ENCODE measurements at places on chromosomes 16 and 17.

- no peak for DNase-seq
Measured at GRCh38 chr17:76560036-76560876, 20.4 kb downstream of the PRCD start.

DNA sequence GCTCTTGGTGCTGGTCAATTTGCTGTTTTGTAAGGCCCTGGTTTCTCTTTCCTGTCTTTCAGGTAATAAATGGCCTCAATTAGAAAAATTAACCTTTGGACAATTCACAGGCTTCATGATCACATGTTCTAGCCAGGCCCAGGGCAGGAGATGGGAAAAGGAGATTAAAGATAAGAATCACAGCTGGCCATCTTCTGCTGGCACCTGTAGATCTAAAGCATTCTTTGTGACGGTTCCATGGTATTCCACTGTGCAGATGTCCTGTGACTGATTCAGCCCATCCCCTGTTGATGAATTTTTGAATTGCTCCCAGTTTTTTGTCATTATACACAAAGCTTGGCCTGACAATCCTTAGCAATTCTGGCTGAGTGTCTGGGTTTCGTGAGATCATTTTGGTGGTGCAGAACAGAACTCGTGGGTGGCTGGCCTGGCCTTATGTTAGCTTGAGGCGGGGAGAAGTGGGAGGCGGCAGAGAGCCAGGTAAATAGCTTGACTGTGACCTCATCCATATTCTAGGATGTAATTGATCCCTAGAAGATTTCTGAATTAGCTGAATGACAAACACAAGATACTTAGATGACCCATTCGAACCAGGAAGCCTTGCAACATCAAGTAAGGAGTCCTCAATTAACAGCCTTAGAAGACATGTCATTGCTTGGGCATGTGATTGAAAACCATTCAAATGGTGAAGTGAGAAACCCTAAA lies 14.1 kb downstream of the TMC5 start:
- no peak for DNase-seq

DNA sequence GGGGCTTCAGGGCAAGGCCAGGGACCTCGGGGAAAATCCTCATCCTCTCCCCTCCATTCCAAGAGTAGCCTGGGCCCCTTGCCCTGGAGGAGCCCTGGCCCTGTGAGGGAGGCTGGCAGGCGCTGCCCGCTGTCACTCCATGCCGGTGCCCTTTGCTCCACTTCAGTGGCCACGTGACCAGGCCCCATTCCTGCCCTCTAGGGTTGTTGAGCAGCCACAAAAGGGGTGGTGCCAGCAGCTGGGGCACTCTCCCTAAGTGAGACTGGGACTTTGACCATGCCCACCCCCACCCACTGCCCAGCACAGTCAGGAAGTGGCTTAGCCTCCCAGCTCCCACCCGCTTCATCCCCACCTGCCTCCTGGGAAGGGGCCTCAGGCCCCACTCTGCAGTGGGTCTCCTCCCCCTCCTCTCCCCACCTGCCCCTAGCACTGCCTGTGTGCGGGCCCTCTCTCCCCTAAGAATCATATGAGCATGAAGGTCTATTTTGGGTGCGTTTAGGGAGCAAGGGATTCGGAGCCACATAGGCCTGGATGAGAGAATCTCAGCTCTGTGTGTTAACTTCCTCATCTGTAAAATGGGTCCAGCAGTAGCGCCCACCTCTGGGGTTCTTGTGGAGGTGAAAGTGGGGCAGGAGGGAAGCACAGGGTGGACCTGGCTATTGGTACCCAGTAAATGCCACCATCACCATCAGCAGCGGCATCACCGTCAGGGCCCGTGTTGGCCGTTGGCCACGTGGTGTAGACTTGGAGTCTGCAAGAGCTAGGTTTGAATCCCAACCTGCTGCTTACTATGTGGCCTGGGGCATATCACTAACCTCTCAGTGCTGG lies 7.2 kb downstream of the PDK2 start:
- no peak for DNase-seq

GRCh38 chr17:61737820-61738219 lies 125.5 kb downstream of the BRIP1 start:
- no peak for DNase-seq

- DNase-seq = no peak
Measured at GRCh38 chr17:80870401-80870800, 121.2 kb upstream of the CHMP6 start.

- DNase-seq = no peak
Measured at GRCh38 chr17:2140683-2141082, 85.8 kb downstream of the HIC1 start.

DNA sequence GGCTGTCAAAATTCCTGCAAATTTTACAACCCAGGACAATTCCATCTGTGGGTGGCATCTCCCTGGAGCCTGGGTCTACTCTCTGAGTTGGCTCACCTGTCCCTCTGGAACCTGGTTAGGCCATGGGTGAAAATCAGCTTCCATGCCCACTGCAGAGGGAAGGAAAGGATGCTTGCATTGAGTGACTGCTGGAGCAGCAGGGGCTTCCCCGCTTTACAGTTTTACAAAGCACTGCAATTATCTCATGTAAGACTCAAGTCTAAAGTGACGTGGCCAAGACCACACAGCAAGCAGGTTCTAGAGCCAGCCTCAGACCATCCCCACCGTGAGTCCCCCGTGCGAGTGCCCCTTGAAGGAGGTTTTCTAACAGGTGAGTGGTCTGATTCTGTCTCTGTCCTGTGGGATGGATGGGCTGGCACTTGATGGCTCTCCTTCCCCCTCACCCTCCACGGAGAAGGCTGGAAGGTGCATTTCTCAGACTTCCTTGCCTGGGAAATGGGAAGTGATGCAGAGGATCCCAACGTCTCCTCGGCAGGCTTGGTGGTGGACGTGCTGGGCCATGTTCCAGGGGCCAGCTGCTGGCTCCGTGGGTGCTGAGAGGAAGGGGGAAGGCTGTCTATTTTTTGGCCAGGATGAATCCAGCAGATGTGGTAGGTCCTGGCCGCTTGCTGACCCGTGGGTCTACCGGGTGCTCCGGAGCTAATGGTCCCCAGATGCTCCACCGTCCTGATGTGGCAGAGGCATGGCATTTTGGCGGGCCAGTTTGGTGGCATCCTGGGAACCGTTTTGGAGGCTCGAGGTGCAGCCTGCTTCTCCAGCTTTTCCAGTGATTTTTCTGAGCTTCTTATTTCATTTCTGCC lies 26.3 kb upstream of the CBX4 start:
- DNase-seq = no peak

GRCh38 chr16:29877266-29877961 lies 14.4 kb upstream of the CDIPT start:
- no peak for DNase-seq

DNA sequence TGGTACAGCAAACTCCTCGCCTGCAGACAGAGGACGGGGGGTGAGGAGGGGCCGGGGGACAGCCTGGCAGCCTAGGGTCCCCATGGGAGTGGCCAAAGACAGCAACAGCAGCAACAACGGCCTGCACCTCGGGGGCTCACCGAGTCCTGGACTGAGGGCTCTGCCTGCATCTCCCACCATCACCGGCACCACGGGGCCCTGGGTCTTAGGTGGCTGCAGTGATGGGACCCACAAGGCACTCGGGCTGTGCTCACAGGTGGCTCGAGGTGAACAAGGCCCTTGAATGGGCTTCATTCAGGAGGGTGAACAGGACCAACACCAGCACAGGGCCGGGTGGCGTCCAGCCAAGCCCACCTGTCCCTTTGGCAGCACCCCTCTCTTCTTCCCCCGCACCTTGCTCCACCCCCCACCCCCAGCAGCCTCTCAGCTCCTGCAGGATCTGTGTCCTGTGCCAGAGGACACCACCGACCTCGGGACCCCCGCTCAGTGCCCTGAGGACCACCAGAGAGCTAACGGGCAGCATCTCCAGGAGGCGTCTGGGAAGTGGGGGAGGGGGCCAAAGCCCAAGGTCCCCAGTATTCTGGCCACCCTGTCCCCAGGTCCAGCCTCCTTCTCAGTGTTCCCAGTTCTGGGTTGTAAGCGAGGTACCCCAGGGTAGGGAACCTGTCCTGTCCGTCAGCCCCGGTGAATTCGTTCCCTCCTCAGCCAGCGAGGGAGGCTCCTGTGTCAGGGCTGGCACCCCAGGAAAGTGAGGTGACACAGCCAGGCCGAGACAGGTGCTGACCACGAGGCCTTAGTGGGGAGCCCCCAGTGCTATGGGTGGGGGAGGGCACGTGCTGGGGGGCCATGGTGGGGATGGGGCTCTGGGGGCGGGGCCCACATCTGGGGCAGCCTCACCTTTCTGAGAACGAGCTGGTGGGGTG lies 94.3 kb downstream of the TBC1D16 start:
- DNase-seq = no peak

DNA sequence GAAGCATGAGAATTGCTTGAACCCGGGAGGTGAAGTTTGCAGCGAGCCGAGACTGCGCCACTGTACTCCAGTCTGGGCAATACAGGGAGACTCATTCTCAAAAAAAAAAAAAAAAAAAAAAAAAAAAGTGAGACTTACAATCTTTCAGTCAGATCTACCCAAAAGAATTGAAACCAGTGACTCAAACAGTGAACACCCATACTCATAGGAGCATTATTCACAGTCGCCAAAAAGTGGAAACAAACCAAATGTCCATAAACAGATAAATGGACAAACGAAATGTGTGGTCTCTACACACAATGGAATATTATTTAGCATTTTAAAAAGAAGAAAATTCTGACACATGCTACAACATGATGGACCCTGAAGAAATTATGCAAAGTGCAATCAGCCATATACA lies 9.1 kb upstream of the SCNN1B start:
- no peak for DNase-seq

- DNase-seq = no peak
Measured at GRCh38 chr16:88379694-88380040, 3.1 kb upstream of the ZNF469 start.

DNA sequence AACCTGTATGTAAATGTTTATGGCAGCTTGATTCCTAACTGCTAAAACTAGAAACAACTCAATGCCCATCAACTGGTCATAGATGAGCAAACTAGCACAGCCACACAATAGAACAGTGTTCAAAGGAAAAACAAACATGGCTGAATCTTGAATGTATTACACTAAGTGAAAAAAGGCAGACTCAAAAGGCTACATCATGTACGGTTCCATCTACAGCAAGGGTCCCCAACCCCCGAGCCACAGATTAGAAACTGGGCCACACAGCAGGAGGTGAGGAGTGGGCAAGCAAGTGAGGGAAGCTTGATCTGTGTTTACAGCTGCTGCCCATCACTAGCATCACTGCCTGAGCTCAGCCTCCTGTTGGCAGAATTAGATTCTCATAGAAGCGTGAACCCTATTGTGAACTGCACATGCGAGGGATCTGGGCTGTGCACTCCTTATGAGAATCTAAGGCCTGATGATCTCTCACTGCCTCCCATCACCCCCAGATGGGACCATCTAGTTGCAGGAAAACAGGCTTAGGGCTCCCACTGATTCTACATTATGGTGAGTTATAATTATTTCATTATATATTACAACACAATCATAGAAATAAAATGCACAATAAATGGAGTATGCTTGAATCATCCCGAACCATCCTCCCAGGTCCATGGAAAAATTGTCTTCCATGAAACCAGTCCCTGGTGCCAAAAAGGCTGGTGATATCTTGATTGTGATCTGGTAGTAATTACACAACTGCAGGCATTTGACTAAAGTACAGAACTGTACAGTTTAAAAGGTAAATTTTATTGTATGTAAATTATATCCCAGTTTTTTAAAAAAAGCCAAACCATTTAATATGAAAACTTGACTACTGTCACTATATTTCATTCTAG lies 7.7 kb downstream of the CEP20 start:
- DNase-seq = no peak

- no peak for DNase-seq
Measured at GRCh38 chr17:37826497-37827430, 81.9 kb upstream of the HNF1B start.

DNA sequence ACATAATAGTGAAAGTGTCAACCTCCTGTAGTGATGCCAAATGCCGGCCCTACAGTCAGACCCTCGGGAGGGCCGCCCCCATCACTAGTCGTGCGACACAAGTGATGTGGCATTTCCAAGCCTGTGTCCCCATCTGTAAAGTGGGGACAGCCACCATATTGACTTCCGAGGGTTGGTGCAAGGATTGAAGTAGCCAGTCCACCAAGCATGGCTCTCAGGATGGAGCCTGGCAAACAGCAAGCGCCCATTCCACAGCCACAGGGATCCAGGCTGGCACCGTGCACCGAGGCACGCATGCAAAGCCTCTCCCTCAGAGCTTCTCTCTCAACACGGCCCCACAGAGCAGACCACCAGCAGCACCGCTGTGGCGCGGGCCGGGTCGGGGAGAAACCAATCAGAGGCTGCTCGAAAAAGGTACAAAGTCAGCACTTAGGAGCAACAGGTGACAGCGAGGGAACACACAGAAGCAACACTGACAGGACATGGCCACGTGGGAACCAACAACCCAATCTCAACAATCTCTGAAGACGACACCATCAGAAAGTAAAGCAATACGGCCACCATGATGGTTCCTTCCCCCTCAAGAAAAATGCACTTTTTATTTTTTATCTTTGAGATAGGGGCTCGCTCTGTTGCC lies 20.6 kb downstream of the ZCCHC14 start:
- DNase-seq = no peak

DNA sequence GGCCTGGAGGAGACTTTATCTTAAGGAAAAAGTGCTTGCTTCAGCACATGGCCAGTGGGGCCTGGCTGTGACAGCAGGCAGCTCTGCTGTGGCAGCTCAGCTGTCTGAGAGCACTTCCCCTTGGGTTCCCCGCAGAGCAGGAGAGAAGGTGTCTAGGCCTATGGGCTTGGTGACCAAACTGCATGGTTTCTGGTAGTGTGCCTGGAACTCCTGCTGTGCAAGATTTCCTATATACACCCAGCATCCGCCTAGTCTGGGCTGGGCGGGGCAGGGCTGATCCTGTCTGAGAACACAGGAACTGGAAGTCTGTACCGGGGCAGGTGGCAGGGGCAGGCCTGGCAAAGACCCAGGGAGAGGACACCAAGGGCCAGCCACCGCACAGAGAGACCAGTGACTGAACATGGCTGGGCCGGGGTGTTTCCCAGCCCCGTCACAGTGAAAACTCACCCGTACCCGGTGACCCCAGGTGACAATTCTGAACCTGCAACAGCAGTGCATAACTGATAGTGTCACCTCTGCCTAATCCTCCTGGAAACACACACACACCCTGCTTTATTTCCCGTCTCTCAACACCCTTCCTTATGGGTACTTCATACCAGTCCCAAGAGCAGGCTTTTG lies 39.3 kb downstream of the CHD9 start:
- DNase-seq = no peak
